Muscle of leg (tissue), 16 donors: ENCODE measurements at places on chromosomes 16 and 17. TPM values are rescaled to one million over a fixed set of nuclear protein-coding genes. Genes with fewer than 3 reads are reported as not detected.
A peak's percentile ranks its signal among the peaks of the same experiment; 100 is the strongest.

UBB gene
- total RNA-seq, result 1,782 TPM

SCGB1C2 gene
- not detected for total RNA-seq

DNA sequence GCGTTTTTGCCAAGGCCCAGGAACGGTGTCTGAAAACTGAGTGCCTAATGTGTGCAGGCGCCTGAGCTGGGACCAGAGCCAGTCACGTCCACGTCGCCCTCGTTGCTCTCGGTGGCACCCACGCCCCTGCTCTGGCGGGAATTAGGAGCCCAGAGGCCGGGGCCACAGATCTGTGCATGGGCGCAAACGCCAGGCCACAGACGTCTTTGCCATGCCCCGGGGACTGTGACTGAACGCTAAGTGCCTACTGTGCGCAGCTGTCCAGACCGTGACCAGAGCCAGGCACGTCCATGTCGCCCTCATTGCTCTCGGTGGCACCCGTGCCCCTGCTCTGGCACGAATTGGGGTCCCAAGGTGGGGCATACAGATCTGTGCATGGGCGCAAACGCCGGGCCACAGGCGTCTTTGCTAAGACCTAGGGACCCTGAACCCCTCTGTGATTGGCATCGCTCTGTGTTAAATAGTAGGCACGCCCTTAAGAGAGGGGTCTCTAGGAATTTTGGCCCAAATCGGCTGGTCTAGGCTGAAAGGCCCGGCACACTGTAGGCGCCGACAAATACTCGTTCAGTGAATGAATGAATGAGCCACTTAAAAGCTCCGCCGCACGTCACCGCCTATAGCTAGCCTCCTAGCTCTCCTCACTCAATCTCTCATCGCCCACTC lies 827 bp upstream of the UBALD1 start:
- DNase-seq, result peak; percentile 52

DNA sequence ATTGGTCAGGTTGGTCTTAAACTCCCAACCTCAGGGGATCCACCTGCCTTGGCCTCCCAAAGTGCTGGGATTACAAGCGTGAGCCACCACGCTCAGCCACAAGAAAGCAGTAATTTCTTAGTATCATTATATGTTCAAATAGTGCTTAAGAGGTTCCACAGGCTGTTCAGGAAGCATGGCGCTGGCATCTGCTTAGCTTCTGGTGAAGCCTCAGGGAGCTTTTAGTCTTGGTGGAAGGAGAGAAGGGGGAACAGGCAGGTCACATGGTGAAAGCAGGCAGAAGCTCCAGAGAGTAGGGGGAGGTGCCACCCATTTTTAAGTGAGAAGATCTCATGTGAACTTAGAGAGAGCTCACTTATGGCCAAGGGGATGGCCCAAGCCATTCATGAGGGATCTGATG lies 3.7 kb upstream of the SEC14L1 start:
- no peak for DNase-seq

DNA sequence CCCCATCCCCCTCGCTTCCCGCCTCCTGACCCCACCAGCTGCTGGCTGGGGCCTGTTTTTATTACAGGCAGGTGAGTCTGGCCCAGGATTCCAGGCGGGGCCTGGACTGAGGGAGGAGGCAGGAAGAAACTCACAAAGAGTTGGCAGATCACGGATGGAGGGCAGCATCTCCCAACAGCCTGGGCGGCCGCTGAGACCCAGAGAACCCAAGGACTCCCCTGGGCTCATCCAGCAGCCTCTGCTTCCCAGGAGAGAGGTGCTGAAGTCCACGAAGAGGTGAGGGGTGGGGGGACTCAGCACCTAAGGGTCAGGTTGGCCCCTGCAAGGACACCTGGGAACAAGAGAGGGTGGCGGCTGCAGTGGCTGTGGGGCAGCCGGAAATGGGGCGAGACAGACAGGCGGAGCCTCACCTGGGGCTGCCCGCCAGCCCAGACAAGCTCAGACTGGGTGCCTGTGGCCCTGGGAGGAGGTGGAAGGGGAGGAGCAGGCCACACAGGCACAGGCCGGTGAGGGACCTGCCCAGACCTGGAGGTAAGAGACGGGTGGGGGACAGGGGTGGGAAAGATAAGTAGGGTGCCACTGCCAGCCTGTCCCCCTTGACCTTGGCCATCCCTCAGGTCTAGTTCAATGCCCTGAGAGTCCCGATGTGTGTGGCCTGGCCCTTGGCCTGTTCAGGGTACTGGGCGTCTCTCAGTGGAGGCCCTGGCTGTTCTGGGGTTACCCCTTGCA lies 8.7 kb upstream of the ADGRG1 start:
- no peak for DNase-seq

DNA sequence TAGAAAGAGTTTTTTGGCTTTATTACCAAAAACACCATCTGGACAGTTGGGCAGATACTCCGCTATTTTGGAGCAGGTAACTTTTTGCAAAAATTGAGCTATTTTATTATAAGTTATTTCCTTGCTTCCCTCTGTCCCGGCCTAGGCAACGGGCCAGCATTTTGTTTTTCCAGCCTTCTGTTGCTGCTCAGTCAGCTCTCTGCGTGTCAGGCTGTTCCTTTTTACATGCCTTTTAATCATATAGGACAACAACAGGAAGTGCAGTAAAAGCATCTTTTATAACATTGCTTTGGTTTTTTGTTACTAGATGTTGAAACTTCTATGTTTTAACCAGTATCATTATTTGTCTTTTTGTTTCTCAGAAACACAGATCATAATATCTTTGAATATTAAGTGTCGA lies 30.4 kb downstream of the PPM1D start:
- DNase-seq, result peak; percentile 72

DNA sequence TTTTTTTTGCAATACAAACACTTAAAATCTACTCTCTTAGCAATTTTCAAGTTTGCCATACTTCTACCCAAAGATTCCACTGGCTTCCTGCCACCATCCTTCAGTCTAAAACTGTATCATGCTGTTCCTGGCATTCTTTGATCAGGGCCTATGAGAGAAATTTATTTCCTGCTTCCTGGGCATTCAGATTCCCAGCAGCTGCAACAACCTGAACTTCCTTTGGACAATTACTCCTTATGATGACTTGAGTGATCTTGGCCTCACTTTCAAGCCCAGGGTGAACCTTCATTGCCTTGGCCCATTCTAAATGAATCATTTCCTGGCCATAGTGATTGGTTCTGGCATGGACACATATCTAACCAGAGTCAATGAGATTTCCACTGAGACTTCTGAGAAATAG lies 18.0 kb upstream of the MON1B start:
- no peak for DNase-seq
